ENCODE measurements at places on chromosomes 2 and 18.

GRCh38 chr18:29418136-29418535 lies 1241.2 kb upstream of the CDH2 start:
- DNase-seq = no peak

- peak; percentile 40 for DNase-seq
Measured at GRCh38 chr2:215454519-215455246, 18.8 kb upstream of the FN1 start.

DNA sequence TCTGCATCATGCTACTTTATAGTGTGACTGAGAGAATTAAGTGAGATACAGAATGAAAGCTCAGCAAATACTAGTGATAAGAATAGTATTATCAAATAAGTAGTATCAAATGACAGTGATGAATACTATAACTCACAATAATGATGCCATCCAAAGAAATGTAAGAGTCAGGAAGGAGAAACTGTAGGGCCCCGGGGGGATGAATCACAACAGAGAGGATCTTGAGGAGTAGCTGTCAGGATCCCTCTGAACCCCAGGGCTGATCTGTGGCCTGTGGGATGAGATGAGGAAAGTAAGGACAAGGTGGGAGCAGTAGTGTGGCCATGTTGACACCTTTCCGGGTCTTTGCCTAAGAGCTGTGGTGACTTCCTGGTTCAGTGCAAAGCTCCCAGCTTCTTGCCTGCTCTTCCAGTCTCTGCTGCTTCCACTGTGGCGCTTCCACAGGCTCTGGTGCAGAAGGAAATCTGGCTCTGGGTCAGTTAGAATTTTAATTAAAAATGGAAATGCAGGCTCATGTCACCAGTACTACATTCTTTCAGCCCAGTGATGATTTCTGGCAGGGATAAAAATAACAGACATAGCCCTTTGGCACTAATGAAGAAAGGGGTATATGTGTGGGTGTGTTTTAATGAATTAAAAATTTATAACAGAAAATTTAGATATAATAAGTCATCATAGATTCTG lies 166.9 kb downstream of the MYO3B start:
- DNase-seq = no peak

DNA sequence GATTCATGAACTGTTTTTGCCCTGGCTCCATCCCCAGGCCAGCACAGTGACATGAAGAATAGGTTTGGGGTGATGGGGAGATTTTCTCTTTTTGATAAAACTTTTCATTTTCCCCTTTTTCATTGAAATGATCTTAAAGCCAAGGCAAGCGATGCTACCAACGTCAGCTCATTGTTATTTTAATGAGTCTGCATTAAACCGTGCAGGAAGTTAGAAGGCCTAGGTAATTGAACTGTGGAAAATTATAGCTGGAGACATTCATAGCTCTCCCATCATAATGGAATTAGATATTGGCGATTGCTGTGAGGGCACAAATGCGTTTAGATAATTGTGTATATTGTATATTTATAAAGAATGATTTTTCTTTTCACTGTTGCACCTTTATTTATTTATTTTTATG lies 33.2 kb downstream of the SMARCAL1 start:
- no peak for DNase-seq

- no peak for DNase-seq
Measured at GRCh38 chr2:217118559-217119284, 258.9 kb upstream of the TNP1 start.

DNA sequence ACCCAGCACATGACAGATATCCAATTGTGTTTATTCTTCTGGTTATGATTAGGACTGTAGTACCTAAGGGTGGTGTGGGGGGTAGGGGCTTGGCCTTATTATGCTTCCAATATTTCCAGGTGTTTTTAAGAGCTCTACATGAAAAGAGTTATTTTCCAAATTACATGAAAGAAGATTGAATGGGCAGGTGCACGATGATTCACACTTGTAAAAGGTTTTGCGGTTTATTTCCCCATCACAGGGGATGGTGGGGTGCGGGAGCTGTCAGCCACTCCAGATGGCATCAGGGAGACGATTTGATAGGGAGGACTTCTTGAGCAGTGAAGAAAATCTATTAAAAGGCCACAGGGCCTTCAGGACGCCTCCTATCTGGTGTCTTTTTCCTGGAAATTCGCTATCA lies 15.1 kb upstream of the CCBE1 start:
- no peak for DNase-seq

DNA sequence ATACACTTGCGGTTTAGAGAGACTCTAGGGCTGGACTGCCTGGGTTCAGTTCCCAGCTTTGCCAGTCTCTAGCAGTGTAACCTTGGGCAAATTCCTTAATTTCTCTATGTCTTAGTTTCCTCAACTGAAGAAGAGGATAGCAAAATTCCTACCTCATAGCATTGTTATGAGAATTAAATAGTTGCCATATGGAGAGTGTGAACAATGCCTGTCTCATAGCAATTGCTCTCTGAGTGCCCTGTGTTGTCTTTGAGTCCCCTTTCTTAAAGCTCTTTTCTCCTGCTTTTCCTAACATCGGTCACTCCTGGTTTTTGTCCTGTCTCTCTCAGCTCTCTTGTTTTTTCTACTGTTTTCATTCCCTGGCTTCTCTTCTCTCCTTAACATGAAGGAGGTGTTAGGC lies 116.8 kb upstream of the ALPP start:
- no peak for DNase-seq

DNA sequence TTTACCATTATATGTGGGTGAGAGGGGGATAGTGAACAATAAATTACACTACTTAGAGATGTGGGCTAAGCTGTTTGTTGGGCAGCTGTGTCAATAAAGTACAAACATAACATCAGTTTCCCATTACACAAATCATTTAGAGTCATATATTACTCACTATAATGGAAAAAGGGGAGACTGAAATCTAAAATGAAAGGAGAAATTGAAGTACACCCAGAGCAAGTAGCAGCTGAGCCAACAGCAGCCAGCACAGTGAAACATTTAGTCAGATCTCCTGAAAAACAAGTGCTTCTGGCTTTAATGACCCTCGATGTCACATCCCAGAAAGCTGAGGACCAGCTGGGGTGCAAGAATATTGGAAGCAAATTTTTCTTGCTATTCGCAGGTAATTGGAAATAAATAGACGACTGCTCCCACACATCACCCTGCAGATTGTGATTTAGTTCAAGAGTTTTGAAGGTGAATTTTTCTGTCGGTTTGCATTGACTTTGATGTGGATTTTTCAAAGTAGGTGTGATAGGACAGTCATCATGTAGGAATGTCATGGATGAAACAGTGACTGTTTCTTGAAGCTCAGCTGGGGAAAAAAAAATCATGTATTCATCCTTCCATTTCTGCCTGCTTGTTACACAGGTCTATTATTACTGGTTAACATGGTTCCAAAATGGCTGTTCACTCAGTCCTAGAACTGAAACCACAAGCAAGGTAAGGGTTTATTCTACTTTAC lies 1607.3 kb upstream of the CELF4 start:
- DNase-seq = no peak

GRCh38 chr2:11389551-11390398 lies 45.3 kb upstream of the ROCK2 start:
- no peak for DNase-seq

GRCh38 chr2:797556-797955 lies 120.3 kb upstream of the TMEM18 start:
- DNase-seq = no peak

DNA sequence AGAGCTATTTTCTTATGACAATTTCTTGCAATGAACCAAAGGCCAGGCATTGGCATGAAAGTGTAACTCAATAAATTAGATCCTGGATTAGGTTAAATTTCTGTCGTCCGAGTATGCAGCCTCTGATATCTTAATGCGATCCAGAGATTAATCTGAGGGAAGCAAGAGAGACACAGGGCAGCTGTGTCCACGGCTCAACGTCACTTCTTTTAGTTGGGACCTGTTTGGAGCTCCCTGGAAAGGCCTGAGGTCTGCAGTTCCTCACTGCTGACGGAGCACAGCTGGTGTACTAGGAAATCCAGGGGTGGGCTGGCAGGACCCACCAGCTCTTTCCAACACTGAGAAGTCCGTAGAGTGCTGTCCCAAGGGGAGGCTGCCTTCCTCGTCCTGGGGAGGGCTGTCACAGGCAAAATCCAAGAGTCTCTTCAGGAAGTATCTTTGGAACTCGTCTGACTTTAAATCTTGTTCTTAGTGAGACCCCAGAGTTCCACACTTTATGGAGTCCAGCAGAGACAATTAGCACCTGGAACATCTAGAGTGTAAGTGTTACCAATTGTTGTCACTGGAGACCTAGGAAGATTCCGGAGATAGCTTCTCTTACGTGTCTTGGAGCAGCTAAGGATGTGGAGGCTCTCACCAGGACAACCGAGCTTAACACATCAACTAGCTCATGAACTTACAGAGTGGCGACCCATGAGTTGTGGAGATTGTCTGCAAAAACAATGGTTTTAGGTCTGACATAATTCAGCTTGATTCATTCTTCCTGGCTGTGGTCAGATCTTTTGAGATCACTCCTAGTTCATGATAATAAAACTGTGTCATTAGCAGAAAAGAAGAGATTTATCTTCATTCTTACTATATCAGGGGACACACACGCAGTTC lies 173.7 kb downstream of the ACKR3 start:
- DNase-seq = no peak

DNA sequence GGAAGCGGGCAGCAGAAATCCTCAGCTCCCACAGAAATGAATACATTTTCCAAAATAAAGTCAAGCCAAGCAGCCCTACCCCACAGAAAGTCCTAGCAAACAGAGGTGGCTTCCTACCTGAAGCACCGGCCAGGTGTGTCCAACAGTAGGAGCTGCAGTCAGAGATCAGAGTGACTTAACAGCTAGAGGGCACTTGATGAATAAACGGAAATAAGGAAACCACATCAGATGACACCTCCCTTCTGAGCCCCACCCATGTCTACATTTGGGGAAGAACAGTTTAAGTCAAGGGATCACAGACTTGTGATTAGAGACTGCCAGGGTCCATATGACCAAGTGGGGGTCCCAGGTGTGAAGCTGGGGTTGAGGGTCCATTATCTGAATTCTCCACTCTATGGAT lies at the start of gene CXCR1:
CXCR1 (minus strand) TSS at position 172 of the 400 bp plus-strand sequence. CDS start 1,751 bp downstream, outside the sequence.
- DNase-seq = peak; percentile 74

DNA sequence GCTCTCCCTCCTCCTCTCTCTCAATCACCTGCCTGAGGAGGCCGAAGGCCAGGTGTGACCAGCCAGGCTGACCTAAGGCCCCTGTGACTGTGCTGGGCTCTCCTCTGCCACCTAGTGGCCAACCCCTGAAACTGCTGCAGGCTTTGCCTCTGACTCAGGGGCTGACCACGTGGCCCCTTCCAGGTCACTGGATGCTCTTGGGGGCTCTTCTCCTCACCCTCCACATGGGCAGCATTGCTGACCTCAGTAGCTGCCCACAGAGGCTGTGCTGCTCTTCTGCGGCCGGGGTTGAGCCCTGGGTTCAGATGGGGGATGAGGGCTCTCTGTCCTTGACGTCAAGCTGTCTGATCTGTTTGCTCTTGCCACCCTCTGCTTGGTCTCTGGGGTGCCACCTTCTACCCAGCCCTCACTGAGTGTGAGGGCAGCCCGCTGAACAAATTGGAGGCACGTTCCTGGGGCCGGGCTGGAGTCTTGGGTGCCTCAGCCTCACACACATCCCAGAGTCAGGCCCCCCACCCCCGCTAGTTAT lies 122.7 kb downstream of the TWIST2 start:
- peak; percentile 46 for DNase-seq

- DNase-seq = no peak
Measured at GRCh38 chr2:46248171-46248570, 49.0 kb upstream of the EPAS1 start.

- DNase-seq = no peak
Measured at GRCh38 chr2:149739171-149739882, 151.8 kb upstream of the MMADHC start.

DNA sequence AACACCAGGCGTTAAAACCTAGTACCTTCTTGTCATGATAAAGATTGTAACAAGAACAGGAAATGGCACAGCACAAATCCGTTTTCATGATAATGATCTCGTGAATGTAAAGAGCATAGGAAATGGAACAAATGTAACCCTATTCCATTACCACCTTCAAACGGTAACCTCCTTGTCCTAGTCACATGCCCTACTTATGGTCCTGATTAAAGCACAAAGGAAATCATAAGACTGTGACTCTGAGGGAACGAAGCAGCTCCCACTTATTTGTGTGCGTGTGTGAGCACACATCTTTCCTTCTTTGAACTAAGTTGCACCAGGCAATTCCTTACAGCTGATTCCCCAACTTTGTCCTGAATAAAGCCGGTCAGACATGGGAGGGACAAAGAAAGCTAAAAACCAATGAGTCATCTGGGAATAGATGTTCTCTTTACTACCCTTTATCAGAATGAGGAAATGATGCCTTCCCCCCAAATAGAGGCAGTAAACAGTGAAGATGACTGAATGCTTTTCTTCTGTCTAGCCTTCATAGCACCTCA lies 192.6 kb downstream of the IKZF2 start:
- no peak for DNase-seq

GRCh38 chr2:97995026-97995733 lies 568 bp downstream of the TMEM131 start:
- peak; percentile 45 for DNase-seq

DNA sequence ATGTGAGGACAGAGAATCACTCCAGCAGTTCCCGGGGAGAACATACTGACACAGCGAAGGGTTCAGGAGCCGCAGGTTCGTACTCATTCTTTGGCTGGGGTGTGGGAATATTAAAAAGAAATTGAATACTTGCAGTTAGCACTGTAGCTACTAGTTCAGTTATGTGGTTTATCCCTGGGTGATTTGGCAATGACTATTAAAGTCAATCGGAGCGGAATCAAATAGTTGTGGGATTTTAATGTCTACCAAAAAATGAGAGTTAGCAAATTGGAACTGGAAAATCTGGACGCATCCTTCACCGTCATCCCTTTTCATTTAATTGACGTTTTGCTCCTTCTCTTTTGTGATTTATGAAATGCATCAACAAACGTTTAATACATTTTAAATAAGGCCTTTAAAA lies 50.8 kb downstream of the GBX2 start:
- no peak for DNase-seq

- DNase-seq = no peak
Measured at GRCh38 chr2:112166806-112167499, 28.8 kb downstream of the FBLN7 start.

- DNase-seq = no peak
Measured at GRCh38 chr2:20093263-20094141, 42.1 kb upstream of the LAPTM4A start.

DNA sequence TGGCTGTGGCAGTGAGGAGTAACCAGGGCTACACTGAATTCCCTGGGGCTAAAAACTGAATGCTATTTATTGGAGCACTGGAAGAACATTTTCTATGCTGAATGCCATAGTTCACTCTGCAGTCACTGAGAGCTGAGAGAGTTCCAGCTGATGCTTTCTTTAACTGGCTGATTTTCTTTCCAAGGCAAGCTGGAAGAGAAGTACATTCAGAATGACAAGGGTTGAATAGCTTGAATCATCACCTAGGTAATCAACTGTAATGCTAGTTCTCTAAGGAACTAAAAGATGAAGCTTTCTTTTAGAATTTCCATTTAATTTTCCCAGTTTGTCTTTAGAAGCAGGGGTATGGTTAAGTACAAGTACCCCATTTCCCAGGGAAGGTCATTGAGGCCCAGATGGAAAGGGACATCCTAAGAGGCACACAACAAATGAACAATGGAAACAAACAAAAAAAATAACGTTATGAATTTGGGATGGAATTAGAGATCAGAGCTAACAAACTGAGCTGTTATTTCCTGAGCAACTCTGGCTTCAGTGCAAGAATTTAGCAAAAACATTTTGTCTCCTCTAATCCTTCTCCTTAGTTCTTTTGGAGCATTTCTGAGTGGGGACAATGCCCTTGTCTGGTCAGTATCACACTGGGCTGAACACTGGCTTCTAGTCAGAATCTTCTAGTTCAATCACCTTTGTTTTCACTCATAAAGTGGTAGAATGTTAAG lies 132.8 kb upstream of the REG3A start:
- no peak for DNase-seq

Data from CD4-positive, alpha-beta T cell treated with Interleukin-2 at 100 ng/mL for 4 hours (primary cell).